HFF-Myc (cell line): ENCODE measurements at places on chromosomes 1 and 21.

- DNase-seq: no peak
These were observed 10.9 kb downstream of the C1orf216 start for GRCh38 chr1:35707601-35708440.

GRCh38 chr1:212470059-212470458, 37.3 kb downstream of the NENF start:
- DNase-seq: peak; percentile 62

DNA sequence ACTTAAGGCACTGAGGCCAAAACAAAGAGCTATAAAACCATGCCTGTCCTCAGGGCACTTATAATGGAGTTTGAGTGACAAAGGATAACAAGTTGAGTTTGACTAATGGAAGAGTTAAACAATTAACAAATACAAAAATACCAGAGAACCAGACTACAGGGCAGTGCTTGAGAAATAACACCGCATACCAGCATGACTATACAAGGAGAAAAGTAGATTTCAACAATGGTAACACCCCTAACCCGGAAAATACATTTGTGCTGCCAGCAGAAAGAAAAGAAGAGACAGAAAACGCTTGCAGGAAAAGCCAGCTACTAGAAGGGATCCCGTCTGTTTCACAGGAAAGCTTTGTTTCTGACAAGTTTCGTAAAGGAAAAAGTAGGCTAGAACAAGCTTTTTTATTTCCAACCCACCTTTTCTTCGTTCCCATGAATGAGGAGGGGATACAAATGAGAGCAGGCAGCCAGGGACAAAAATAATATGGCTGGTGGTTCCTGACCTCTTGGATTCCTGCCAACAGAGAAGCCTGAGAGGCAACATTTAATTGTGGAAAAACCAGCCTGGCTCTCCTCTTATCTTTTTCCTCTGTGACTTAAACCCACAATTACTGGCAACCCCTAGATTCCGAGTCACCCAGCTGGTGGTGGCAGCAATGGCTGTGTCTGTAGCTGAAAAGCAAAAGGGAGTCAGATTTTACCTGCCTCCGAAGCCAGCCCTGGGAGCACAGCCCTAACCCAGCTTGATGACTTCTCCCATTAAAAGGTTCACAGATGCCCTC, 56.5 kb downstream of the WLS start:
- no peak for DNase-seq

DNA sequence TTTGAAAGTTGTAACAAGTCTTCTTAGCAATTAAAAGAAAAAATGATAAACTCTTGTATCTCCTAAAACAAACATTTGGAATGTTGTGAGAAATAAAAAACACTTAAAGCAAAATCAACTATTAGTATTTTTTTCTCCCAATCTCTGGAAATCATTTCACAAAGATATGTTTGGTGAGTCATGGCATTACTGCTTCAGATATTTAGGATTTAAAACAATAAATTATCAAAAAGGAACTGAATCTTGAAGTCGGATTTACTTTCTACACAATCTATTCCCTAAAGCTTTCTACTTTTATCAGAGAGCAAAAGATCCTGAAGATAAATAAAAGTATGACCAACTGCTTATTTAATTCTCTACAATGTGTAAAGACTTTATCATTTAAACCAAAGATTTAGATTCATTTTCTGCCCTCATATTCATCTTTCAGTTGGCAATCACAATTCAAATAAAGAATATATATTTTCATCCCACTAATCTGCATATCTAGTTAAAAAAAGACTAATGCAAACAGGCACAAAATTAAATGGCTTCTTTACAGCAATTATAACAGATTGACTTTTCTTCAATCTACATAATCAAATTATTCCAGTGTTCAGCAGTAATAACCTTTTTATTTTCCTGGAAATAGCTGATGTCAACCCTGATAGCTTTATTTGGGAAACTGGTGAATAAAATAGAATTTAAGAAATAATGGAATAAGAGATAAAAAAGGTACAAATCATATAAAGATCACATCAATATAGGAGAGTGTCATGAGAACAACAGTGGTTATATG, 230.0 kb downstream of the COP1 start:
- DNase-seq: no peak

- no peak for DNase-seq
These were observed 198.9 kb upstream of the RNPC3 start for GRCh38 chr1:103326595-103326994.

- DNase-seq: no peak
These were observed 1.2 kb downstream of the HP1BP3 start for GRCh38 chr1:20785907-20786252.

DNA sequence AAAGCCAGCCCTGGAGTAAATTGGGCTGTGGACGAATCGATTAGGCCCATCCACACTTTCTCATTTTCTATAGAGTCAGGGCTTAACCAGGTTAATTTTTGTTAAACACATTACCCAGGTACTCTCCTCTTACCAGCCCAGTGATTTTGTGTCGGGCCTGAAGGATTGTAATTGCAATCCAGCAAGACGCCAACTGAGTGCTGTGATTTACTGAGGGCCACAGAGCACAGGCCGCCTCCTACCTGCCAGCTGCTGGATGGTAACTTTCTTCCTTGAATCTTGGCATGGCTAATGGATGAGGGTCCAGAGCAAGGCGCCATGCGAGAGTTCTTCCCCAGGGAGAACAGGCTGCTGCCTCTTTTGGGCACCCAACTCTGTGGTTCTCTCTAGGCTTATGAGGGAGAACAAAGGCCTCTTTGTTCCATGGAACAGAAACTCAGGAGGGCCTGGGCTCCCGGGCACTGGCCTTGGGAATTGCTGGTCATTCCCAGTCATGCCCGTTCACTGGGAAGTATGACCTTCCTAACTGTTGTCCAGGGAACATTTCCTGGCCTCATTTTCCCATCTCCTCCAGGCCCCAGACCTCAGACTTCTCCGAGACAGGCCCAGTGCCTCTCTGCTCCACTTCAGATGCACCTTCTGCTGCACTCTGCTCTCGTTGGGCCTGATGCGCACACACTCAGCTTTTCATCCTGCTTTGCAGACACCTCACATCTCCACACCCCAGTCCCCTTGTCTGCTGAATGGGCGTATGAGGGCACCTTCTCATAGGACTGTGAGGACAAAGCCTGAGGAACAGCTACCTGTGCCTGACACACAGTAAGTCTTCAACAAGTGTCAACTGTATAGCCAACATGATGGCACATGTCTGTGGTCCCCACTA, 57.3 kb downstream of the SYF2 start:
- no peak for DNase-seq

GRCh38 chr1:84689514-84690396, 506 bp downstream of the SSX2IP start:
- DNase-seq: no peak

DNA sequence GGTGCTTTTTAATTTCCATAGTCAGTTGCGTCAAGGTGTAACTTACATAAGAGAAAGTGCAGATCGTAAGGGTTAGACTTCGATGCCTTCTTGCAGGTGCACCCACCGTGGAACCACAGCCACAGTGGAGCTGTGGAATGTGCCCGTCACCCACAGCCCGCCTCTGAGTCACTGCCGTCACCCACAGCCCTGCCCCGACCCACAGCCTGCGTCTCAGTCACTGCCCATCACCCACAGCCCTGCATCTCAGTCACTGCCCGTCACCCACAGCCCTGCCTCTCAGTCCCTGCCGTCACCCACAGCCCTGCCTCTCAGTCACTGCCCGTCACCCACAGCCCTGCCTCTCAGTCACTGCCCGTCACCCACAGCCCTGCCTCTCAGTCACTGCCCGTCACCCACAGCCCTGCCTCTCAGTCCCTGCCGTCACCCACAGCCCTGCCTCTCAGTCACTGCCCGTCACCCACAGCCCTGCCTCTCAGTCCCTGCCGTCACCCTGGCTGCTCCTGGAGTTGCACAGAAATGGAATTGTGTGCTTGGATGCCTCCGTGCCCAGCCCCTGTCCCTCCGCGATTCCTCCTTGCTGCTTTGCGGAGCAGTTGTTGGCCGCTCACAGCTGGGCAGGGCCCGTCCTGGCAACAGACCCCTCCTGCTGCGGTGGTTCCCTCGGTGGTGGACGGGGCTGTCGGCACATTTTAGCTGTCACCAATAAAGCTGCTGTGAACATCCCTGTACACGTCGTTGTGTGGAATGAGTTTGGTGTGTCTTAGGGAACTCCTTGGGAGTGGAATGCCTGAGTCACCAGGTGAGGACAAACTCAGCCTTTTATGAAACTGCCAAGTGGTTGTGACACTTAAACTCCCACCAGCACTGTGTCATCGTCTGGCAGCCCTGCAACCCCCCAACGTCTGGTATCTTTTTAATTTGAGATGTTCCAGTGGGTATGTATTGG, 44.9 kb upstream of the COL6A2 start:
- DNase-seq: no peak

DNA sequence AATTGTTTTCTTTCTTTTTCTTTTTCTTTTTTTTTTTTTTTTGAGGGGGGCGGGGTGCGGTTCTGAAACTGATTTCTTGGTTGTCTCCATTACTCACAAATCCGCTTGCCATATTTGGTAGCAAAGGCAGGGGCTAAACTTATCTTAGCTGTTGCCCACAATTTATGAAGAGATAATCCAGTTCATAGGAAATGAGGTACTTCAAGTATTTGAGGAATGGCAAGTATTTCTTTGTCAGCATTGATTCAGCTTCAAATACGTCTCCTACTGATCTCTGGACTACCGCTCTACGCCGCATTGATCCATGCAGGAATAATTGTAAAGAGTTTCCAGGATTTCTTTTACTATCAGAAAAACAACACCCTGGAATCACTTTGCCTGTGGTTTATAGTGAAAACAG, 289.2 kb upstream of the DPYD start:
- DNase-seq: peak; percentile 62

GRCh38 chr1:117590273-117590925, 15.4 kb upstream of the TENT5C start:
- no peak for DNase-seq
